Activated CD4-positive, alpha-beta T cell treated with anti-CD3 and anti-CD28 coated beads, Interleukin-2, amount 50 U/mL, for 16 hours (primary cell): ENCODE measurements at places on chromosomes 5 and 9.

DNA sequence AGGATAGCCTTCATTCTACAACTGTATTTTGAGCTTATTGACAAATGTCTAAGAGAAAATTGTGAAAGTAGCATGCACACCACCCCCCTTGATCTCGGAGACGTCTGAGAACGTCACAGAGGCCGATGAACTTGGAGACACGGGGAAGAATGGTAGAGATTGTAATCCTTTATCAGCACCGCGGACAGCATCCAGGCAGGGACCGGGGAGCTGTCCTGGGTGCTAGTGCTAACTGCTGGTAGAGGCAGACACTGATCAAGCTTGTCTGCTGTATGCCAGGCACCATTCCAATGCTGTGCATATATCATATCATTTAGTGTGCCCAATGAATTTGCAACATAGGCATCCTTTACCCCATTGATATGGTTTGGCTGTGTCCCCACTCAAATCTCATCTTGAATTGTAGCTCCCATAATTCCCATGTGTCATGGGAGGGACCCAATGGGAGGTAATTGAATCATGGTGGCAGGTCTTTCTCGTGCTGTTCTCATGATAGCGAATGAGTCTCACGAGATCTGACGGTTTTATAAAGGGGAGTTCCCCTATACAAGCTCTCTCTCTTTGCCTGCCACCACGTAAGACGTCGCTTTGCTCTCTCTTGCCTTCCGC is 98.8 kb downstream of the LHX2 start:
- peak; percentile 34 for DNase-seq

DNA sequence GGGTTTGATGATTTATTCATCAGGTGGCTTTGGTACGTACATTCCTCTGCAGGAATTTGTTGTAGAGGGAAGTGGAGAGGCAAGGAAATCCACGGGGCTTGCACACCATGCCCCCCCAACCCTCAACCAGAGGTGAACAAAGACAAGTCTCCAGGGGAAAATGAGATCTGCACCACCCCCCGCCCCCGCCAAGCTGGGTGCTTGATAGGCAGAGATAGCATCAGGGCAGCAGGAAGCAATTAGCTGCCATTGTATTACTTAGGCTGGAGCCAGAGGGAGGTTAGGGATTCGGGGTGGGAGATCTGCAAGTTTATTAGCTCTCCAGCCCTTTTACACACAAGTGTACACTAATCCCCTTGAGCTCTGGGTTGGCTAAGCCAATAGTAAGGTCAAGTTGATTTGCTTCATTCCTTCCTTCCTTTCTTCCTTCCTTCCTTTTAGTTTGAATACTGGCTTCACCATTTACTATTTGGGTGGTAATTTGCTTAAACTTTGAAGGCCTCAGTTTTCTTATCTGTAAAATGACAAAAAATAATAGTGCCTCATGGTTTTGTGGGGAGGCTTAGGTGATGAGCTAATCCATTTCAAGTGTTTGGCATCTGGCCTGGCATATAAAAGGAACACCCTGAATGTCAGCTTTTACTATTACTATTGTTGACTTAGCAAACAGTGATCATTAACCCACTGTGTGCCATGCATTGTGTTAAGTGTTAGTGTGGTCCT is 34.1 kb downstream of the SPRY4 start:
- no peak for DNase-seq

GRCh38 chr9:132019702-132020101 is 60.0 kb downstream of the MED27 start:
- no peak for DNase-seq

- no peak for DNase-seq
Observed at GRCh38 chr9:16637218-16637617, 233.3 kb downstream of the BNC2 start.

GRCh38 chr5:173315495-173316338 is 12.5 kb downstream of the STC2 start:
- no peak for DNase-seq

DNA sequence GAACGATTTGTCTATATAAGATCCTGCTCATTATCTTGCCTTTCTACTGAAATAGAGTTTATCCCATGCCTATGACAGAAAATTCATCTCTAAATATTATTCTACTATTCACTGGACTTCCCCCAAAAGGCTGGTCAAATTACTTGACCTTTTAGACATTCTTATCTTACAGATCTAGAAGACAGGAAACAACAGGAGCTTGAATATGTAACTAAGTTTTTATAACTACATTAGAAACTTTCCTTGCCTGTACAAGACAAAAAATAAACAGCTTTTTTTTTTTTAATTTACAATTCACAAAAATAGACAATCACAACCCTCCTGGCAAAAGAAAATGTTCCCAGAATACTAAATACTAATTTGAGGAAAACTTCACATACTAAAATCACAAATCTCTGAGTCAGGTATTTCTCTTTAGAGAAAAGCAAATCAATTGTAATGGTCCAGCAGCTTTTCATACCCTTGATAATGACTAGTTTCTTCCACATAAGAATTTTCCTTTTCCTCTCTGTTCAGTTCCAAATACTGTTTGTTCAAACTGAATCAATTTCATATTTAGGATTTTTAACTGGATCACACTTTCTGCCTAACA is 68.6 kb downstream of the MLLT3 start:
- DNase-seq: no peak

GRCh38 chr9:127785933-127786772 is at the start of gene CDK9:
CDK9 (plus strand) TSS chr9:127786034; CDS start chr9:127786149, 115 bp downstream.
- peak; percentile 94 for DNase-seq

GRCh38 chr5:5570646-5571045 is 148.2 kb downstream of the ICE1 start:
- no peak for DNase-seq

DNA sequence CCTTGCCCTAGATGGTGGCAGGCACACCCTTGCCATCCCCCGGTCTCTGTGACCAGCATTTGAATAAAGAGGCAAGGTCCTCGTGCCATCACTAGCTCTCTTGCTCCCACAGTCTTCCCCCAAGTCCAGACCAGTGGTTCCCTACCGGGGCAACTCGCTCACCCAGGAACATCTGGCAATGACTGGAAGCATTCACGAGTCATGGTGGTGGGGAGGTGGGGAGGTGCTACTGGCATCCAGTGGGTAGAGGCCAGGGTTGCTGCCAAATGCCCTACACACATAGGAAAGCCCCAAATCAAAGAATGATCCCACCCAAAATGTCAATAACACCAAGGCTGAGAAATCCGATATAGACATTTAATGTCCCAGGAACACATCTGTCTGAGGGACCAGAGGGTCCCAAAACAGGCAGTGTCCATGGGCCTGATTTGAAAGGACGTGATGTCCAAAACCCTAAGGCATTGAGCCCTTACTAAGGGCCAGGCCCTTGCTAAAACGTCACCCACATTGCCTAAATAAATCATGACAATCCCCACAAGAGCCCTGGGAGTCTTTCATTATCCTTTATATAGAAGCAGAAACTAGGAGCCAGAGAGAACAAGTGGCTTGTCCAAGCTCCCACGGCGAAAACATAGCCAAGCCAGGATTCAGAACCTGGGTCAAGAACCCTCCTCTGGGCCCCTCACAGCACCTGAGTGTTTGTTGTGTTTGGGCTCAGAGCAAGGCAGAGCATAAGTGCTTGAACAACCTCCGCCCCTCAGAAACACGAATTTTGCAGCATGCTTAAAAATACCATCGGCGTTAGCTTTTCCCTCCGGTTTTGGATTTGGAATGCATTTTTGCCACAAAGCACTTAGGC is 119.3 kb upstream of the WWC1 start:
- DNase-seq: no peak

- no peak for DNase-seq
Observed at GRCh38 chr5:172645271-172646055, 4.4 kb downstream of the NEURL1B start.

GRCh38 chr9:132054024-132054423 is 25.6 kb downstream of the MED27 start:
- no peak for DNase-seq

- DNase-seq: no peak
Observed at GRCh38 chr9:14633906-14634565, 59.2 kb downstream of the ZDHHC21 start.

GRCh38 chr5:132205385-132206125 is 22.1 kb downstream of the P4HA2 start:
- DNase-seq: no peak

GRCh38 chr5:140360681-140361479 is 886 bp downstream of the SLC4A9 start:
- no peak for DNase-seq

GRCh38 chr9:4594545-4594944 is 67.5 kb upstream of the PLPP6 start:
- no peak for DNase-seq

- no peak for DNase-seq
Observed at GRCh38 chr5:143402017-143402552, 1.4 kb downstream of the NR3C1 start.

GRCh38 chr9:14645648-14646047 is 47.6 kb downstream of the ZDHHC21 start:
- no peak for DNase-seq

DNA sequence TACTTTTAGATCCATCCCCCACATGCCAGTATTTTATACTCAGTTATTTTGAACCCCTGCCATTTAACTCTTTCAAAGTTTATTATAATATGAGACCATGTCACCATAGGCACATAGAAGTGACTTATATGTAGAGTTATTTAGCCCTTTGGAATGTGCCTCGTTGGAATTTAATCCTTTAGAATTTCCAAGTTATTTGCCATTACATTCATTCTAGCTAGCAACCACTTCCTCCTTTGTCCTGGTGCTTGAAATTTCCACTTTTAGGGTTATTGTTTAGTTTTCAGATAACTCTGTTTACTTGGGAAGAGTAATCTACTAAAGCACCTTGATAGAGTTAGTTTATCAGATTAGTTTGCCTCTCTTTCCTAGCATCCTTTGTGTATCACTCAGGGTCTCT is 82.8 kb upstream of the TLE1 start:
- no peak for DNase-seq
